Stimulated activated CD4-positive, alpha-beta T cell treated with anti-CD3 and anti-CD28 coated beads, Interleukin-2, amount 100 ng/mL, for 48 hours (primary cell): ENCODE measurements at places on chromosomes 11 and 22.

DNA sequence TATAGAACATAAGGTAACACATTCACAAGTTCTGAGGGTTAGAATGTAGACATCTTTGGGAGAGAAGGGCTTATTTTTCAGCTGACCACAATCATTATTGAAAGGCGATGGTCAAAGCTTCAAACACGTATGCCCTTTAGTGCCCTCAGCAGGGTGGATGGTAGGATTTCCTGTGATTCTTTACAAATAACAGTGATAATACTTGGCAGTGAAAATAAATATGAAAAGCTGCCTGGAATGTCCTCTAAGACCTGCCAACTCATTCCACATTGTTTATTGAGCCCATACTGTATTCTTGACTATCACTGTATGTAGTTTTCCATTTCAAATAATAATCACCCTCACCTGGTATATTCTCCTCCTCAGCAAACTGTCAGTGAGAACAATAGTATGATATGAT lies 13.7 kb upstream of the MPEG1 start:
- no peak for DNase-seq

DNA sequence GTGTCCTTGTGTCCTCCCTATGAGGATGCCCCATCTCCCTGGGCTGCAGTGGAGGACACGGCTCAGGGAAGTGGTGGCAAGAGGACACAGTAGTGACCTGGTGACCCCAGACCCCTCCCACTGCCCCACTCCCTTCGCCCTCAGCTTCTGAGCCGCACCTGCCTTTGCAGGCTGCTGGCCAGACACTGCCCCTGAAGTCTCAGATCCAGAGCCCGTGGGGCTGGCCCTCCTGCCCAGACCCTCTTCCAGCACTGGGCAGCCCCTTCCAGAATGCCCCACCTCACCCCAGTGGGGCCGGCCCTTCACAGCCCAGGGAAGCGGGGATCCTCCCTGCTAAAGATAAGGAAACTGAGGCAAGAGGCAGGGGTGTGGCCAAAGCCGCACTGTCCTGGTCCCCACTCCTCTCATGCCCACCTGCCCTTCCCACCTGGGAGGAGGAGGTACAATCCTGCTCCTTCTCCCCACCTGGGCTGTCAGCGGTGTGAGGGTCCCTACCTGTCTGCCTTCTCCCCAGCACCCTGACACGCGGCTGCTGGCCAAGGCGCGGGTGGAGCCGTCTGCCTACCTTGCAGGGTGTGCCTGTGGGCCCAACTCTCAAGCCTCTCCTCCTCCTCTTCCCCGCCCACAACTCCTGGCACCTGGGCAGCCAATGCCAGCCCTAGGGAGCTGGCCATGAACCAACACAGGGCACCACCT lies 17.3 kb downstream of the TRPM5 start:
- no peak for DNase-seq

GRCh38 chr22:40631925-40632324 lies 4.6 kb downstream of the MRTFA start:
- no peak for DNase-seq

- DNase-seq: no peak
Measured at GRCh38 chr22:30968015-30968923, at the start of gene MORC2. TSS of gene MORC2 (minus strand) at chr22:30968774. CDS start at chr22:30967889, 885 bp downstream.

DNA sequence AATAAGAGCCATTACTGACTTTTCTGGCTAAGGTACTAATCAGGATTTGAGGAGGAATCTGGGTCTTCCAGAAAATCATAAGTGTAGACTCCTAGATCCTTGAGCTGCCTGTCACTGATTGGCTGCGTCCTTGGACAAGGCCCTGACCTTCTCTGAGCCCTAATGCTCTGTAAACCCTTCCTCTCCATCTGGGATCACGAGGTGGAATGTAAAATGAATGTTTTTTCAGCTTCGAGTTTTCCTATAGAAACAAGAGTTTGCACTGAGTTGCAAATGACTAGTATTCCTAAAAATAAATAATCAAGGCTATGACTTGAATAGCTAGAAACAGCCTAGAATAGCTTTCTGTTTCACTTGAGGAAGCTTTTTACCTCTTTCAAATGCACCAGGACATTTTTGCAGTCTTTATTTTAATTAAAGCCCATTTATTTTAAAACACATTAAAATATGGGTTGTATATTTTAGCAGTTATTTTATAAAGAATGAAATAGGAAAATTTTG lies 1.1 kb upstream of the DIXDC1 start:
- DNase-seq: no peak

GRCh38 chr11:133981156-133981555 lies 24.4 kb upstream of the IGSF9B start:
- DNase-seq: no peak

- no peak for DNase-seq
Measured at GRCh38 chr11:18844753-18845367, 53.3 kb upstream of the PTPN5 start.

GRCh38 chr22:43862882-43863202 lies 529 bp upstream of the SULT4A1 start:
- no peak for DNase-seq

GRCh38 chr11:91497847-91498246 lies 726.8 kb upstream of the FAT3 start:
- no peak for DNase-seq

- no peak for DNase-seq
Measured at GRCh38 chr11:68163691-68164090, 42.5 kb upstream of the CHKA start.
